ENCODE measurements at places on chromosomes 1 and 21.

GRCh38 chr1:112849425-112850033 lies 106.5 kb downstream of the SLC16A1 start:
- DNase-seq = no peak

GRCh38 chr1:25704267-25704691 lies 87.7 kb downstream of the MAN1C1 start:
- DNase-seq = peak; percentile 18

DNA sequence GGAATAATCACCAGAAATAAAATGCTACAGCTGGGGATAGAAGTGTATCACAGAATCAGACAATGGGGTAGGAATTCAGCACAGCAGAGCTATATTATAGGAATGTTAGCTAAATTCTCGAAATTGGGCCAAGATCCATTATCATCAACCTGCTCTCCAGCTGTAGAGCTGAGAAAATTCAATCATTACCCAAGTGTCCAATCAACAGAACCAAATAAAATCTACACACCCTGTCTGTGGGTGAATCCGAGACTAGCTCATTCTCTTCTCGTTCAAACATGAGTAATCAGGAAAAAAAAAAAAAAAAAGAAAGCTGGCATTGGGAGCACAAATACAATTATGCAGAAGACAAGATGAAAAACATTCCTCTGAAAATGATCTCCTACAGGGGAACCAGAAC lies 119.2 kb downstream of the CDC7 start:
- no peak for DNase-seq

DNA sequence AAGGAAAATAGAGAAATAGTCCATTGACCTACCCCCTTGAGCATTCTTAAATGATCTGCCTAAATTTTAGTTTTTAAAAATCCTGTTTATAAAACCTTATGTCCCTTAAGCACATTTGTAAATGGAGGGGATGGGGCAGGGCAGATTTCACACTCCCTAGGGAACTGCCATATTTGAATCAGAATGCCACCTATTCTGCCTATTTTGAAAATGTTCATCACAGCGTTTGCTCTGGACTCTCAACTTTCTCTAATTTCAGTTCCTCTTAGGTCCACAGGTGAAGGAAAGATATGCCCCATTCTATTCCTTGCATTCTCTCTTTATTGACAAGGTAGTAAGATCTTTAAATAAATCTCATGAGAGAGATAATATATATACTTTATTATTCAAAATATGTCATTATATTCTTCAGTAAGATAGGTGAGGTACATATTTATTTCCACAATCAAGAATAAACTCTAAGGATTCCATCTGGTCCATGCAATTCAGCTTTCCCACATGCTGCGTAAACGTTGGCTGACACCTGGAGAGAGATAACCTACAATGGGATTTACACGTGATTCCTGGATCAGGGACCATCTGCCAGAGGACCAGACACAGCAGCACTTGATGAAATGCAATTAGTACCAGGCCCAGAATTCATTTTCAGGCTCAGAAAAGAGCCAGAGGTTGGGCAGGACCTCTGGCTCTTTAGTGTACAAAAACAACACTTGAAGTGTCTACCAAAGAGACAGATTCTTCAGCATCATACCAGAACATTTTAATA lies 1.2 kb upstream of the LPGAT1 start:
- DNase-seq = no peak

- no peak for DNase-seq
These were observed 12.7 kb downstream of the UBE2J2 start for GRCh38 chr1:1260843-1261560.

- no peak for DNase-seq
These were observed 219.0 kb downstream of the KAZN start for GRCh38 chr1:14817223-14818170.

DNA sequence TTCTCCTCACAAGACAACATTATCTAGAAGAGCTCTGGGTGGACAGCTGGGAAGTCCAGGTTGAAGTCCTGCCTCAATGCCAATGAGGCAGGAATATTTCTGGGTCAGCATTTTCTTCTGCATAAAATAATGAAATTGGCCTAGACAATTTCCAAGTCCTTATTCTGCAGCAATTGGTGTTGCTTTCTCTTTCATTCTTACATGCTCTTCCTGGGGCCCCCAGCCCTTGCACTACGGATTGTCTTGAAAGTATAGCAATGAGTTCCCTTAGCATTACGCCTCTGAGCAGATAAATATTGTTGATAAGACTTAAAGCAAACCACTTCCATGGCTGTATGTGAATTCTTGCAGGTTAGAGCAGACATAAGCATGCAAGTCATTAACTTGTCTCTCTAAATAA lies 188.5 kb downstream of the TGFBR3 start:
- DNase-seq = peak; percentile 47

DNA sequence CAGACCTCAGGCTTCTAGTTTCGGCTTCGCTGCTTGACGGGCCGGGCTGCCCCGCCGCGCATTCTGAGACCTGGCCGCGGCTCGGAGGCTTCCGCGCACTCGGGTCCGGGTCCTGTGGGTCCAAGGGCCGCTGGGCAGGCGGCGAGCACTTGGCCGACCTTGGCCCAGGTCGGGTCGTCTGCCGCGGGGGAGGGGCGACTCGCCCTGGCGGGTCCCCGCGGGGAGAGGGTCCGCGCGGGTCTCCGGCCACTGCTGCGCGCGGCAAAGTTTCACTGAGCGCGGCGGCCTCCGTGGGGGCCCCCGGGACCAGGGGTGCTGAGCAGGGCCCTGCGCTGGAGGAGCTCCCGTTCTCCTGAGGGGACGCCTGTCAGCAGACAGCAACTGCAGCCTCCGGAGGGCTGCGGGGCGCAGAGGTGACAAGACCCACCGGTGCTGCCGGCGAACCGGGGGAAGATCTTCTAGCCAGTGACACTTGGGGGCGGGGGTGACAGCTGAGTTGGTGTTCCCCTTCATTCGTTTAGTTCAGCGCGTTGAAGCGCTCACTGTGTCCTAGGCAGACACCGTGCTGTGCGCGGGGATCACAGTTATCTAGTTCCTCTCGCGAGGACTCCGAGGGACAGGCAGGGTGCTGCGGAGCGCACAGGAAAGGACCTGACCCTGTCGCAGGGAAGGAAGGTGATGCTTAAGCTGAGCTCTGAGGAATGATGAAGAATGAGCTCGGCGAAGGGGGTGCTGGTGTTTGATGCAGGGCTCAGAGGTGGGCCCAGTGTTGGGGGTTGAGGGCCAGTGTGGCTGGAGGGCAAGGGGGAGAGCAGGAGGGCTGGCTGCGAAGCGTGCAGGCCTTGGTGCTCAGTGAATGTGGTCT lies 725 bp downstream of the MTFR1L start:
- peak; percentile 69 for DNase-seq

GRCh38 chr1:176046926-176047325 lies 160.2 kb downstream of the COP1 start:
- no peak for DNase-seq

GRCh38 chr1:63405021-63405420 lies 37.6 kb downstream of the ALG6 start:
- DNase-seq = no peak

DNA sequence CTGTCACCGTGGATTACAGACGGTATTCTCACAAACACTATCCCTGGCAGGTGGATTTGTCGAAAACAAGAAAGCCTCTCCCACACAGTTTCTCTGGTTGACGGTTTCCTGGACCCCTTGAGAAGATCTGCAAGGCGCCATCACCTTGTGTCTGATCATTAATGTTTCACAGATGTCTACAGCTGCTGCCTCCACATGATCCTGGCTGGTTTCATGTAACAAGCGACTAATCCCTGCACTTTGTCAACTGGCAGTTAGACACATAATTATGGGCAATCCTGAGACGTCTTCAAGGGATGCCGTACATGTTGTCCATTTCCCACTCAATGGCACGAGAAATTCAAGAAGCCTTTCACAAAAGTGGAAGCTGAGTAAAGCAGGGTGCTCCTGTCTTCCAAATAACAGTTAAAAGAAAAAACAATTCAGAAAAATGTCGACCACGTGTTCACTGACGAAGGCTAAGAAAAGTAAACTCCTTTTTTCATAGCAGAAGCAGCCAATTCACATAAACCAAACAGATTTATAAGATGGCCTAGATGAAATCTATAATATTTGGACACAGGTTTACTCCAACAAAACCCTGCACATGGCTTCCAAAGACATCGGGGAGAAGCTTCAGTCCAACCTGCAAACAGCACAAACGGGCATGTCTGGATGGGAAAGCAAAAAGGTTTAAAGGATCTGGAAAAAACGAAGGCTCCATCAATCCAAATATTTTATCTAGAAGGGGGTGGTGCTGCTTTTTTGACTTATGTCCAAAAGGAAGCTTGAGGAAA lies 52.2 kb downstream of the CAPZB start:
- DNase-seq = peak; percentile 38

DNA sequence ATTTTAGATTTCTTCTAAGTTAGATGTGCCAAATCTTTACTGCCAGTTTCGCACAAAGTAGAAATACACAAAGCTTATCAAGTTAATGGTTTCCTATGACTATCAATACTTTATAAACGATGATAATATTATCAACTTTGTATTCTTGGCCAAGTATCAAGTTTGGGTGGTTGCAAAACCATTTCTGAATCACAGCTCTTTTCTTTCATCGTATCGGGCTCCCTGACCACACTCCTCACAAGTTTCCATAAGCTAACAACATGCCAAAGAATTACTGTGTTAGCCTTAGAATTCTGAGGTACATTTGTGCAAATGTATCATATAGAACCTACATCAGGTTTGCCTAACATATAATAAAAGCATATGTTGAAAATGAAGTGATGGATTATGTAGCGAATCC lies 311.0 kb downstream of the KCTD3 start:
- no peak for DNase-seq

DNA sequence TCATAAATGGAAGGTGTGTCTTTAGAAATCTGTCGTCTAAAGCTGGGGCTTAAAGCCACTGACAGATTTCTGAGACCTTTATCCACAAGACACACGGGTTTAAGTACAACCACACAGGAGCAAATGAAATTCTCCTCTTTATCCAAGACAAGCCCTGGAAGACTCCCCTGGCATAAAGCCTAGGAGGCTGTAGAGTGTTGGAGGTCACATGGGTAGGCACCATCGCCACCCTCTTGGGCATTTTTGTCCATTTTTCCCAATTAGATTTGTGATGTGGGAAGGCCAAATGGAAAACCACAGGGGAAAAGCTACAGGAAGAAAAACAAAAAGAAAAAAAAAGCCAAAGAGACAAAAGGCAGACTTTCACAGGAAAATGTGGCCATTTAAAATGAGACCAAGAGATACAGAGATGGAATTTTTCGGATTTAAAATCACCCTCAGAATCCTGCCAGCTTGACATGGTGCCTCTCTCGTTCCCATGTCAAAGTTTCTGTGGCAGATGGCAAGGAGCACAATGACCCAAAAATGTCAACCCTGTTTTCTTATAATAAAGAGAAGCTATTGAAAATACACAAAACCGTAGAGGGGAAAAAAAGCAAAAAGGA lies 91.9 kb downstream of the PLD5 start:
- DNase-seq = no peak

DNA sequence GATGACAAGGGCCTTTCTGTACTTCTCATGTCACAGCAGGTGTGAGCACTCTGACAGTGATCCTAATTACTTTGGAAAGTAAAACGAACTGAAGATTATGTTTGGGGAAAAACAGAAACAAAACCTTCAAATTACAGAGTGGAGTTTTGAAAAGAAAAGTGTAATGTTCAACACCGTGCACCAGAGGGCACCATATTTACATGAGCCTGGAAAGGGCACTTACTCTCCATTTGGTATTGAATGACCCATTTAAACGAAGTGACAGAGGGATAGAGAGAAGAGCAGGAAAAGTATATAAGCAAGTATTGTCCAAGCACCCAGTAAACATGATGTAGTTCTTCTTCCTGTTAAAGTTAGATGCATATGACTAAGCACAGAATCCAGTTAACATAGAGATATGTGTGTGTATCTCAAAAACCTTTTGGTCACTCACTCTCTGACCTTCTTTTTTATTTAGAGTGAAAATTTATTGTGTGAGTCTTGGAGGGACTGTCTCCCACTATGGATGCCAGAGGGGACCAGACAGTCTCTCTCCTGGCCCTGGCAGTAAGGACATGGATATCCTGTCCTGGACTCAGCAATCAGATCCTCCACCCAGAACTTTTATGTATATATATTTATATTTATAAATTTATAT lies 3.8 kb upstream of the RGSL1 start:
- DNase-seq = peak; percentile 37

DNA sequence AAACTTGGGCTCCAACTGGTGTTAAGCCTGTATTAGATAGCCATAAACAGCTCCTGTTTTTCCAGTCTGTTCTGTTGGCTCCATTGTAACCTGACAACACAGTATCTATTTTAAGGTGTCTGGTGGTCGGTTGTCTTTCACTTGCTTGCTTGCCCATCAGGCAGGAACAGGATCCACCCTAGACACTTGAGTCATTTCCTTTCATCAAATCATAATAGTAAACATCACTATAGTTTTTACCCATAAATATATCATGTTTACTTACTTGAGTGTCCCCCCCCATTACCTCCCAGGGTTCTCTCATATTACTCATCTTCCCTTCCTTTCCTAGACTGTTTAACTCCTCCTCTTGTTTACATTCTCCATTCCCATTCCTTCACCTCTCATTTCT lies 2.9 kb downstream of the DDI2 start:
- no peak for DNase-seq

DNA sequence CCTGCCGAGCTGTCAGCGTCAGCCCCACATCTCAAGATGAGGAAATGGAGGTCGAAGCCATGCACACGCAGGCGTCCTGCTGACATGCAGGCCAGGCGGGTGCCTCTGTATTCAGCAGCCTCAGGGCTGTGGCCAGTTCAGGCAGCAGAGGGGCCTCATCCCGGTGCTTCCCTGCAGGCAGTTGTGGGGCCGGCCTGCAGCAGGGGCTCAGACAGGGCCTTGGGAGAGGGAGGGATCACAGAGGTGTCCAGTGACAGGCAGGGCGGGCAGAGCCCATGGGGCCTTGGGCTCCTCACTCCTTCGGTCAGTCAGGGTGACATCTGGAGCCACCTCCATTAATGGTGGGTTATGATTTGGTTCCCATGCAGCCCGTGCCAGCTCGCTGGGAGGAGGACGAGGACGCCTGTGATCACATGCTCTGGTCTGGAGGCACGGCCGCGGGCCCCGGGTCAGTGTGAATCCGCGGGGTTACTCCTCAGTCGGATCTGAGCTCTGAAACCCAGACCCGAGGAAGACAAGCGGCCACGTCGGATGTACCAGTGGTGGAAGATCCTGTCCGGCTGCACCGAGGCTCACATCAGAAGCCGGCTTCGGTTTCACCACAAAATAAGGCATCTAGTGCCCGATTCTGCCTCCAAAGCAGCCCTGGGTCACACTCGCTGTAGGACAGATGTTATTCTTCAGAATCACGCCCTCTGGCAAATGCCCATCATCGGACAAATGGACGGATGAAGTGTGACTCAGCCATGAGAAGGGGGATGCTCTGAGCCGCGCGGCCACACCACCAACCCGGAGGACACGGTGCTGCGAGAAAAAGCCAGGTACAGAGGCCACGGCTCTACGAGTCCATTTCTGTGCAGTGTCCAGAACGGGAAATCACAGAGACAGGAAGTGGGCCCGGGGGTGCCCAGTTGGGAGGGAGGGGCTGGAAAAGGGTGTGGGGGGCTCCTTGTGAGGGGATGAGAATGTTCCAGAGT lies 33.4 kb downstream of the KRTAP10-1 start:
- DNase-seq = no peak

- DNase-seq = no peak
These were observed 87.1 kb downstream of the GPR88 start for GRCh38 chr1:100624886-100625610.
